ENCODE measurements at places on chromosomes 2 and 18.

GRCh38 chr2:3288470-3289170 is 89.0 kb downstream of the EIPR1 start:
- DNase-seq: no peak

DNA sequence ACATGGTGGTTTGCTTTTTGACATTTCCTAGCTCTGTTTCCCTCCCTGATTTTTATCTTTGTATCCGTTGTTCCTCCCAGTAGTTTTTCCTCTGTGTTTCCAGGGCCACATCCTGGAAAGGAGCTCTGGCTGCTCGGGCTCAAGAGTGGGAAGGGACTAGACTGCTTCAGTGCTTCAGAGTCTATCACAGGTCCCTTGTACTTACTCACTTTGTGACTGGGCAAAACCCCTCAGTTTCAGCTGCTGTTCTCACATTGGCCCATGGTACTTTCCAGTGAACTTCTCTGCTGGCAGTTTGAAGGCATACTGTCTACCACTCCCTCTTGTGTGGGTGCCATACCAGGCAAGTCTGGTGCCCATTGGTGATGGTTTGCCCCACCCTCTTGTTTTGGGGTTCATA is 7.5 kb upstream of the STAMBP start:
- DNase-seq: no peak

DNA sequence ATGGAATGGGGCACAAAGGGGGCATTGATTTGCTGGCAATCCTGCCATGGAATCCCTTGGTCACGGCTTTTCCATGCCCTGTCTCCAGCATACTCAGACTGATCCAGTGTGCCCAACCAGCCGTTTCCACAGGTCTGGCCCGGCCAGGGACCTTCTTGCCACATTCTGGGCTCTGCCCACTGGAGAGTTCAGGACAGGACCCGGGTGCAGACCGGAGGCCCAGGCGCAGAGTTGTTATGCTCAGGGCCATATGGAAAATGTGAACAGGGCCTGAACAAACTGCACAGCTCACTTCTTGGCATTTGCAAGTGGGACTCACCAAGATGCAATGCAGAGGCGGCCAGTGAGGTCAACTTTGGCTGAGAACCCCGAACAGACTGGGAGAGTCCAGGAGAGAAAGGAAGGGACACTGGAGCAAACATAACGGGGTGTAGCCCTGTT is 15.6 kb upstream of the ASAP2 start:
- no peak for DNase-seq

DNA sequence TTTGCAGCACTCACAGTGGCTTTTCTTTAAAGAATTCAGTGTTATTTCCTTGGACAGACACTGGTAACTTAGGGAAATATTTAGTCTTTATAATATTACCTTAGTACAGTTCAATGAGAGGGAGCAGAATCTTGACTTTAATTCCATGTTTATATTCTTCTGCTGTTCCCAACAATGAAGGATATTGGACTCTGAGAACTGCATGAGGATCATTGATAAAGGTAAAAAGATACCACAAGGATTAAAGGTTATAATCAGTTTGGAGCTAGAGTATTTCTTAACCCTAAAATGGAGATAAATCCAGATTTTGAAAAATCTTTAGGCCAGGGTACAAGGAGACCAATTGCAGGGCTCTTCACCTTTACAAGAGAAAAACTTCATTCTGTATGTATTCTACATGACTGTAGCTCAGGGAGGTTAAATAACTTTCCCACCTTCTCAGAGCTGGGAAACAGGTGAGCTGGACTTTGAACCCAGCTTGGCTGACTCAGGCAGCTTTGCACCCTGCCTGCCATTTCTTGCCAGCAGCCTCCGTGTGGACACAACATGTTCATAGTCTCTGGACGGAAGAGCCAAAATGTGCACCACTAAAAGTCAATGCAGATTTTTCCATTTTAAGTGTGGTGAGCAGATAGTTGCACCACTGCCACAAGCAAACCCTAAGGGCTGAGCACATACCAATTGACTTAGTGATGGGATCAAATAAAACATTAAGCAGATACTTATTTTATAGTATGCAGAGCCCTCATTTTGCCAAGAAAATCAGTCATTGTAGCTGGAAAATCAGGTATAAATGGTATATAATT is 26.7 kb downstream of the UPP2 start:
- no peak for DNase-seq
